Dorsolateral prefrontal cortex (tissue), 122 donors: ENCODE measurements at places on chromosomes 3 and 15. TPM values are rescaled to one million over a fixed set of nuclear protein-coding genes. Genes with fewer than 3 reads are reported as not detected.

The TBC1D23 gene
- total RNA-seq: 37.7 TPM

The RTP4 gene
- total RNA-seq: 0.82 TPM

DNA sequence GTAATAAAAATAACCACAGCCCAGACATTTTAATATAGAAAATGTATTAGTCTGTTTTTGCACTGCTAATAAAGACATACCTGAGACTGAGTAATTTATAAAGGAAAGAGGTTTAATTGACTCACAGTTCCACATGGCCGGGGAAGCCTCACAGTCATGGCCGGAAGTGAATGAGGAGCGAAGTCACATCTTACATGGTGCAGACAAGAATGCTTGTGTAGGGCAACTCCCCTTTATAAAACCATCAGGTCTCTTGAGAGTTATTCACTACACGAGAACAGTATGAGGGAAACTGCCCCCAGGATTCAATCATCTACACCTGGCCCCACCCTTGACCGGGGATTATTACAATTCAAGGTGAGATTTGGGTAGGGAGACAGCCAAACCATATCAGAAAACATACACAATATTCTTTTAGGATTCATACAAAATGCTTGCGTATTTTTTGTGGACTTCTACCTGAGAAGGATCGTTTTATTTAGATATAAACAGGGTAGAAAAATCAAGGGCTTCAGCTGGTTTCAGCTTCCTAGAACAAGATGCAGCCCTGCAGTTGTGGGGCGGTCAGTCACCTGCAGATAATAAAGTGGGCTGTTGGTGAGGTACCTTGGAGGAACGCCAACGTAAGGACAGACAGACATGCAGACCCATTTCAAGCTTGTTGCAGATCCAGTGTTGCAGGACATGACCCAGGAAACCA is 101.9 kb downstream of the TNIK start:
- no peak for DNase-seq

DNA sequence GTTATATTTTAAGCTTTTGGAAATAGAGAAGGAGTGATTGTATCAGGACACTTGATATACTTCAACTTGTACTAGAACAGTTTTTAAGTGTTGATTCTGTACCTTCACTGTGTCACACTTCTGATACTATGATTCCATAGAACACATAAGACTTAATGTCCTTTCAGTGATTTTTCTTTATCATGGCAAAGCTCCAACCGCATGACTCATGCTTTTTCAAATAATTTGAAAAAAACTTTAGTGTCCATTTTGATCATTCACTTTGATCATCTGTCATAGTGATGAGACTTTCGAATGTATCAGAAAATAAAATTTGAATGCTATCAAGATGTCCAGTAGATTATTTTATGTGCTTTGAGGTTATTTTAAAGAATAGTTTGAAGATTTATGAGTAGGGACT is 32.0 kb downstream of the AP4E1 start:
- no peak for DNase-seq
